Activated CD4-positive, alpha-beta T cell treated with anti-CD3 and anti-CD28 coated beads, Interleukin-2, amount 50 U/mL, for 48 hours (primary cell): ENCODE measurements at places on chromosomes 2 and 18.

DNA sequence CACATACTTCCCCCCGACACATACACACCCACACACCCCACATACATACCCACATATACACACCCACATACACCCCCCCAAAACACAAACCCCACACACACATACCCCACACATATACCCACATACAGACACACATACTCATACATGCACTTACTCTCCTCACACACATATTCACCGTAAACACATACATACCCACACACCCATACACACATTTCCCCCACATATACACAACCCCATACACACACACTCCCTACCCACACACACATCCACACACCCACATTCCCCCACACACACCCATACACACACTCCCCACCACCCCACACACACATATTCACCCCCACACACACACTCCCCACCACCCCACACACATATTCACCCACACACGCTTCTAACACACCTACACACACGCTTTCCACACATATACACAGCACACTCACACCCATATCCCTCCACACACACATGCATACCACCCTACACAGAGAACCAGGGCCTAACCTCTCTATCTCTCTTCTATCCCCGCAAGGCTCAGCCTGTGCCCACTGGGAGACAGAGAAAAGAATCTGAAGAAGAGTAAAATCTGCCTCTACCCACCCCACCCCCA, 182.4 kb upstream of the ETAA1 start:
- DNase-seq, result no peak

DNA sequence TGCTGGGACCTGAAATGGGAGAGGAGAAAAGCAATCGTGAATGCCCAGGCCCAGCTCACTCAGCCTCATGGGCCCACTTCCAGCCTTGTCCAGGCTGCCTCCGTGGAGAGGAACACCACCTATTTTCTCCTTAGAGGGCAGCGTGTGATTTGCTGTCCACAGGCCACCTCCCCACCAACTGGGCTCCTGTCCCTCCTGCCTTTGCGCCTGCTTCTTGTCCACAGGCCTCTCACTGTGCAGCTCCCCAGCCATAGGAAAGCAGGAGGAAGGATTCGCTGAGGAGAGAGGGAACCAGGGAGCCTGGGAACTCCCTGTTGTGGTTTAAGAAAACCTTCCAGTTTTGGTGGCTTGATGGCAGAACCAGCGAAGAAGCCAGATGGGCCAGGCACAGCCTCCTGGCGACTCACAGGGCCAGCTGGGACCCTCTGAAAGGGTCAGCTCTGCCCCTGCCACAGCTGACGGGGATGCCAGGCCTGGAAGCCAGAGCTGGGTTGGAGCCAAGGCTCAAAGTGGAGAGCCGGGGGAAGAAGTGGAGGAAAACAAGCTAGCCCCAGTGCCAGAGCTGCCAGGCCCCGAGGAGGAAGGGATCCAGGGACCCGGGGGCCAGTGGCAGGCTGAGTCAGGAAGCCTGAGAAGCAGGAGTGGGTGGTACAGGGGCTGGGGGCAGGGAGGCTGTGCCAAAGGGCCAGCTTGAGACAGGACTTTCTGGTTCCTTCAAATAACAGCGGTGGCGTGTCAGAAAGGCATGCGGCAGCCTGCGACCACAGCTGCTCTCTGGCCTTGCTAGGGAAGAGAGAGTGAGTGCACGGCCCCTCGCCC, 9.9 kb downstream of the TMBIM1 start:
- no peak for DNase-seq

GRCh38 chr2:21772624-21773023, 648.9 kb downstream of the TDRD15 start:
- DNase-seq, result no peak

- no peak for DNase-seq
These were observed 77.6 kb downstream of the RBMS1 start for GRCh38 chr2:160415991-160416390.

- no peak for DNase-seq
These were observed 38.5 kb downstream of the ASXL3 start for GRCh38 chr18:33616556-33616955.

DNA sequence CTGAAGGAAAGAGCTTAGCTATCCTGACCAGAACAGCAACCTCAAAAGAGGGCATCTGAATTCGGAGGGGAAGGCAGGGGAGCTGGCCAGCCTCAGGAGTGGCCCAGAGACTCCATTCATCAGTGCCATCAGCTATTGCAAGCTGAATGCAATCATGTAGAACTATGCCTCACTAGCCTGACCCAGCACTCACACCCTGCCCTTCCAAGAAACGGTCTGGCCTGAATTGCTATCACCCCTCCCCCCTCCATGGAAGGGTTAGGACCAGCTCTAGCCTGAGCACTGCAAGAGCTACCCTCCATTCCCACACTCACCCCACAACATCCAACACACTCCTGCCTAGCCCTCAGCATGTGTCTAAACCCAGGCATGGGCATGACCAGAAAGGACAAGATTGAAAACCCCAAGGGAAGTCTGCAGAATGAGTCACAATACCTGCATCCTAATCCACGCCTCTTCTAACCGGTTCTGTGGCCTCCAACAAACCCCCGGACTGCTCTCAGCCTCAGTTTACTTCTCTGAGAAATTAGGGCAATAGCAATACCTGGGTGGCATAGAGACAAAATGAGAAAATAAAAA, 120.3 kb downstream of the BCL11A start:
- no peak for DNase-seq
